Suppressor macrophage treated with lipopolysaccharide for 4 hours (primary cell): ENCODE measurements at places on chromosomes 5 and 9.

DNA sequence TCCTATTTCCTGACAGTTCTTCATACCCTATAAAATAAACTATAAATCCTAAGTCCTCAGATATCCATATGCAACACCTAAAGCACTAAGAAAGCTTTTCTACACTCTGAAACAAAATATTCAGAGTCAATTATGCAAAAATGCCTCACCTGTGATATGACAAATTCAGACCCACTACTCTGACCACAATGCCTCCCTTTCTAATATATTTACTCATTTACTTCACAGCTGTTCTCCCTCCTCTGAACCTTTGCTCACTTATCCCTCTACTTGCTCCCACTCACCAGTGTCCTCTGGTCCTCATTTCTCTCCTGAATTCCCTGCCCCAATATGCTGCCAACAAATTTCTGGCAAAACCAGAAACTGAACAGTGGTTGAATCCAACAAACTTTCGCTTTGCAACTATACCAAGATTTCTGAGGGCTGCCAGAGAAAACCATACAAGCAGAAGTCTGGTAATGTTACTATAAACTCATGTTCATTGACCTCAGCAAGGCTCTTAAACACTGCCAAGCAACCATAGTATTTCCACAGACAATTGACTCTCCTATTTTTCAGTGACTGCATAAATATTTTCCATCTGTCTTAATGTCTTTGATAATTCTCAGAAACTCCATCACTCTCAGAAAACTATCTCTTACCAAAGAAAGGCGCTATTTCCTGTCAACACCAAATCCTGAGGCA is 7.1 kb downstream of the CCNH start:
- no peak for DNase-seq

GRCh38 chr9:135701959-135702721 is at the start of gene KCNT1:
TSS of gene KCNT1 (plus strand) at chr9:135702185. CDS start at chr9:135702259, 74 bp downstream.
- peak; percentile 63 for DNase-seq

DNA sequence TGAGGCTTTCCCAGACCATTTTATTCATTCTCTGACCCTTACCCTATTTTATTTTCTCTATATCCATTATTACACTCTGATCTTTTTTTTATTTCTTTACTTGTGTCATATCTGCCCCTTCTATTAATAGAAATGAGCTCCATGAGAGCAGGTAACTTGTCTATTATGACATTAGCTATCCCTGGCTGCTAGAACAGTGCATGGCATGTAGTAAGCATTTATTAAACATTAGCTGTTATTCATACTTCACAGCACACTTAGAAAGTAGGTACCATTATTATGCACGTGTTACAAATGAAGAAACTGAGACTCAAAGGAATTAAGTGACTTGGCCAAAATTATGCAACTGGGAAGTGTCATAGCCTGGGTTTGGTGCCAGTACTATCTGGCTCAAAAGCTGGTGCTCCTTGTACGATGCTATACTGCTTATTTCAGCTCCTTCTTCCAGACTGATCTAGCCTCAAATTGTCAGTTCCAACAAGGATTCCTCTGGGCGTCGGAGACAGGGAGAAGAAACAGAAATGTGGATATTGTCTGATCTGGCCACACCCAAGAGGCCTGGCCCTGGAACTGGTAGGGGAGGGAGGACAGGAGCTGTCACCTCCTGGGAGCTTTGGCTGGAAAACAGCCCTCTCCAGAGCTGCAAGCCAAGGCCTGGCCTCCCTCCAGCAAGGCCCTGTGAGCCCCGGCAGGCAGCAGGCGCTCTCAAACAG is 10.8 kb upstream of the NIPAL4 start:
- DNase-seq, result no peak

- DNase-seq, result no peak
Measured at GRCh38 chr9:133449760-133450159, 10.0 kb upstream of the CACFD1 start.

DNA sequence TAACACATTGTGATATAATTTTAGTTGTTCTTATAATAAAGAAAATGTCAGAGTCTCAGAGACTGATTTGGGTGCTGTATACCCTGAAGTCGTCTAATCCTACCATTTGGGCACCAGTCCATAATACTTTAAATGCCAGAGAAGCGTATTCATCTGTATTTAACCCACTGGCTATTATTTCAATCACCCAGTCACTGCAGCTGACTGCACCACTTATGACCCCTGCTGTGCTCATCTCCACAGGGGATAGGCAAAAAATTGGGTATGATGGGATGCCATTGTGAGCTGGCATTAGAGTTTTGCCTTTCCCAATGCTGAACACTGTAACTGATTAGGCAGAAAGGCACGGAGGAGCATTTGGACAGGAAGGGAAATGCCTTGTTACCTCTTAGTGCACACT is 599.7 kb downstream of the CAAP1 start:
- no peak for DNase-seq

GRCh38 chr5:113127021-113127420 is 150.4 kb downstream of the DCP2 start:
- DNase-seq, result no peak

DNA sequence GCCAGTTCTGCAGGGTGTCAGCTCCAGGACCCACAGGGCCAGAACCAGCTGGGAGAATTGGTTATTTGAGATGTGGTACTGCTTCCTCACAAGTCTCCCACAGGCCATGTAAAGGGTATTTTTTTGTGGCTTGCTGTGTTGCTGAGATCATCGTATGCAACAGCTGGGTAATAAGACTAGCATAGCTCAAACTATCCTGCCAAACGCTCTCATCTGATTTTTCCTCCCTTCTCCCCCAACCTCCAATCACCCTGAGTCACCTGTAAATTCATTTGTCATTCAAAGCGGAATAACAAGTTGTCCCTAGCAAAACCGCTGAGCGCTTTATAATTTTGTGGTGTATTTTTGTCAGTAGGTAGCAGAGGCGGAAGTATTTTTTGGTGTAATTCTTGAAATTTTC is 63.2 kb downstream of the NSG2 start:
- DNase-seq, result no peak

GRCh38 chr5:74392711-74393351 is 247.7 kb downstream of the ENC1 start:
- DNase-seq, result no peak

DNA sequence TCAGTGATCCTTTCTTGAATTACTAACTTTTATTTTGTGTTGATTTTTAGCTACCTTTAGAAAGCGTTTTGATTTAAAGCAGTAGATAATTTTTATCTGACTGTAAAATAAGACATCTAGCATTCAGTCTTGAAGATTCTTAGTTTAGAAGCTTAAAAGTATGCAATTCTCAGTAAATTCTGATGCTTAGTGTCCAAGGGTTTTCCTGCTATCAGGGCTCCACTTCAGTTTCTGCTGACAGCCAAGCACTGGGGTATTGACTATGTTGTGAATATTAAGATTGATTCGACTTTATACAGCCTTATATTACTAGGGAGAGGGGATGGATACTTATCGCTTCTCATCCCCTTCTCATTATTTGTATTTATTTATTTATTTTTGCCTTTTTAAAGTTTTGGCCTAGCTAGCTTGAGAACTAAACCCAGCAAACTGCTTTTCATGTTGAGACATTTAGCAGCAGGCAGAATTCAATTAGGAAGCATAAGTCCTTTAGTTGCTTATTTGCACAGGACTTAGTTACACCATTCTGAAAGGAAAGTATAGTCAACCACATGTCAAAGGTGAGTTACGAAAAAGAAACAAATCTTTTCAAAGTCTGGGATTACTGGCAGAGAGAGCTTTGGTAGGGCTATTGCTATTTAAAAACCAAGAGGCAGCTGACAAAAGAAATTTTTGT is 2.9 kb downstream of the PBX3 start:
- DNase-seq, result no peak

DNA sequence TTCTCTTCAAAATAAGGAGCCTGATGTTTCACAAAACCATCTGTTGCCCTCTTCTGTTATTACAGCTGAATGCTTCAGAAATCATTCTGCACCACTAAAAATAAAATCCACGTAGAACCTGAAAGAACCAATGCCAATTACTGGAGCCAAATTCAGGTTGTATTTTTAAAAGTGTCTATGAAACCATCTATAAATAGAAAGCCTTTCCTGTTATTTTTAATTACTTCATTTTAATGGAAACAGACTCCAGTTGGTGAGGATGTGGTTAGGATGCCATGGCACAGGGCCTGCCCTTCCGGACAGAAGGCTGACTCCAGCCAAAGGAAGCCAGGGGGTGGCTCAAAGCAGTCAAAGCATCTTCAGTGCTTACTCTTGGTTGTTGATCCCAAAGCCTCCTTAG is 119.8 kb downstream of the TENT4A start:
- no peak for DNase-seq

DNA sequence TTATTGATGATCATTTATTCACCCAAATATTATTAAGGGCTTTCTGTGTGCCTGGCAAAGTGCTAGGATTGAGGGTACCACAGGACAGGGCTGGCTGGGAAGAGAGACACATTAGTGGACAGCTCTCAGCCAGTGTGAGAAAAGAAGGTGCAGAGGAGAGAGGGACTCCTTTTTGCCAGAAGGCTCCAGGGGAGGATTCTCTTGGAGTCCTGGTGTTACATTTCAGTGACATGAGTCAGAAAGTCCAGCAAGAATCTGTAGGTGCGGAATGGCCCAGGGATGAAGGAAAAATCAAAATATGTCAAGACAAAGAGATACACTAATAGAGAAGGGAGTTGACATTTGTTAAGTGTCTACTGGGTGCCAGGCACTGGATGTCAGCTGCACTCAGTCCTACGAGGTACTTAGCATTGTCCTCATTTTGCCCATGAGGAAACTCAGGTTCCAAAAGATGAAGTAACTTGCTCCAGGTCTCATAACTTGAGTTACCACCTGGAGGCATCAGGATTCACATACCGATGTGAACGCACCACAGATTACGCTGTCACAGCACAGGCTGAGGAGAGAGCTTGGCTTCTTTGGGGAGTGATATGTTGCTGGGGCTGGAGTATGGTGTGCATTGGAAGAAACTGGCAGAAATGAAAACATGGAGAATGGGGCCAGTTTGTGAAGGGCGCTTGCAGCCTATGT is 60.5 kb downstream of the RASGRF2 start:
- DNase-seq, result no peak

- peak; percentile 87 for DNase-seq
Measured at GRCh38 chr5:139651853-139652787, 4.0 kb downstream of the CXXC5 start.

- DNase-seq, result no peak
Measured at GRCh38 chr9:103617046-103617445, 477.1 kb upstream of the SMC2 start.

DNA sequence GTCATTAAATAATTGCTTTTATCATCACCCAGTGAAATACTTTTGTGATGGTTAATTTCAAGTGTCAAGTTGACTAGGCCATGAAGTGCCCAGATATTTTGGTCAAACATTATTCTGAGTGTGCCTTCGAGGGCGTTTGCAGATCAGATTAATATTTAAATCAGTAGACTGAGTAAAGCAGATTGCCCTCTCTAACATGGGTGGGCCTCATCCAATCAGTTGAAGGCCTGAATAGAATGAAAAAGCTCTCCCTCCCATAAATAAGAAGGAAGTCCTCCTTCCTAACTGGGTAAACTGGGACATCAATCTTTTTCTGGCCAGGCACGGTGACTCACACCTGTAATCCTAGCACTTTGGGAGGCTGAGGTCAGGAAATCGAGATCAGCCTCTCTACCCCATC is 12.4 kb upstream of the FGF10 start:
- no peak for DNase-seq

DNA sequence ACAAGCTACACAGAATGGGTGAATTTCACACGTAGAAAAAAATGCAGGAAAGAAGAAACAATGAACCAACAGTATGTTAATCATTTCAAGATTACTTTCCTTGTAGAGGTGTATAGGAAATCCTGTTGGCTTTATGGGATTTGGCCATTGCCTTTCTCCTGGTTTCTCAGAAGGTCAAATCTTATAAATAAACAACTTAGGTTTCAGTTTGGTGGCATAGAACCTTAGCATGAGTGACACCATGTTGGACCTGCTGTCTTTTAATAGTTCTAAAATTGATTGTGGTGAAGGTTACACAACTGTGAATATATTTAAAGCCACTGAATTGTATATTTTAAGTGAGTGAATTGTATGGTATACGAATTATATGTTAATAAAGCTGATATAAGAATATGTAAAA is 16.7 kb upstream of the NDFIP1 start:
- DNase-seq, result no peak

DNA sequence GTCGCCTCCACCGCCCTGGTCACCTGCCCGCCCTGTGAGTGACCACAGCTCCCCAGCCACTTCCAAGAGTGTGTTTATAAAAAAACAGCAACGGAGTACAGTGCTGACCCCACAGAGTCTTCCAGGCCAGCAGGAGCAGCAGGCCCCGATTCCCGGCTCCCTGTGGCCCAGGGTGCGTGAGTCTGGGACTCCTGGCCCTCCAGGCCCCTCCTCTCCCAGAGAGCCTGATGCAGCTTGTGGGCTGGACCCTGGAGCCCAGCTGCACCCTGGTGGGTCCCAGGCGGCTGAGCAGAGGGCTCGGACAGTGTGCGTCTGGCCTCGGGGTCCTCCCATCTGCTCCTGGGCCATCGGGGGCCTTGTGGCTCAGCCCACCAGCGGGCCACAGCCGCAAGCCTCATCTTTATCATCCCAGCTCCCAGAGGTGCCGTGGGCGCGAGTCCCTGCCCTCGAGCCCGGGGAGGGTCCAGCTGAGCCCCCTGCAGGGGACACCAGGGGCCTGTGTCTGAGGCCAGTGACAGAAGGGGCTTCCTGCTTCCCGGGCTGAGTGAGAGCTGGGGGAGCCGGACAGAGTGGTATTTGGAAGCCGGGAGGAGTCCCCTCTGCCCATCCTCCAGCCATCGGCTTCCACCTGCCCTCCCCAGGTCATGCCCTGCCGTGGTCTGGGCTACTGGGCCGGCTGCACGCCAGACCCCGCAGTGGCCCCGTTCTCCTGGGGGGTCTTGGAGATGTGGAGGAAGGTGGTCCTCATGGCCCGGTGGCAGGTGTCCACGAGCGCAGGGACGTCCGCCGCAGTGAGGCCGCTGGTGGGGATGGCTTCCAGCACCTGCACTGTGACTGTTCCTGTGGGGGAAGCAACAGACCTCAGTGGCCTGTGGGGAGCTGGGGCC is 10.6 kb downstream of the EGFL7 start:
- DNase-seq, result no peak

DNA sequence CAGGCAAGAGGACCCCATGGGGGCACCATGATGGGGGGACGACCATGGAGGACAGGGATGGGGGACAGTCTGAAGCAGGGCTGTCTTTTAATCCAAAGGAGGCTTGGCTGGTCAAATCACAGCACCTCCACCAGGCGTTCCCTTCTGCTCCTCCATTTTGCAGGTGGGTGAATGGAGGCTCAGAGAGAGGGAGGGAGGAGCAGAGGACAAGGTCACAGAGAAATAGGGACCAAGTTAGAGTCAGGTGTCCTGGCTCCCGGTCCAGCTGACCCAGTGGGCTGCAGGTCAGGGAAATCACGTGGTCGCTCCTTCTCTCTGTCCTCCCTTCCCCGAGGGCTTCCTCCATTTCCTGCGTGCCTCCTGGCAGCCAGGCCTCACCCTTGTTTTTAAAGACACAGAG is 156.4 kb upstream of the SMIM23 start:
- no peak for DNase-seq

- no peak for DNase-seq
Measured at GRCh38 chr9:123318961-123319421, 37.0 kb upstream of the CRB2 start.

DNA sequence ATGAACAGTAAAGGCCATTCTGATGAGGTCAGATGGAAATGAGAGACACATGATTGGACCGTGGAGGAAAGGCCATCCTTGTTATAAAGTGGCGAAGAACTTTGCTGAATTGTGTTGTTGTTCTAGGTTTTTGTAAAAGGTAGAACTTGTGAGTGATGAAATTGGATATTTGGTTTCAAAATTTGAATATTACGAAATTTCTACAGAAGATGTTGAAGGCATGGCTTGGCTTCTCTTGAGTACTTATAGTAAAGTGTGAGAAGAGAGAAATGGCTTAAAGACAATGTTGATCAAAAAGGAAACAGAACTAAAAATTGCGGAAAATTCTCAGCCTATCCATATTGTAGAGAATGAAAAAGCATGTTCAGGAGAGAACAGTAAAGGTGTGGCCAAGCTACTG is 166.6 kb upstream of the S1PR3 start:
- no peak for DNase-seq
